T-helper 9 cell (primary cell): ENCODE measurements at places on chromosomes 12 and 14.

- DNase-seq, result no peak
Measured at GRCh38 chr12:31390991-31391390, 65.0 kb upstream of the SINHCAF start.

DNA sequence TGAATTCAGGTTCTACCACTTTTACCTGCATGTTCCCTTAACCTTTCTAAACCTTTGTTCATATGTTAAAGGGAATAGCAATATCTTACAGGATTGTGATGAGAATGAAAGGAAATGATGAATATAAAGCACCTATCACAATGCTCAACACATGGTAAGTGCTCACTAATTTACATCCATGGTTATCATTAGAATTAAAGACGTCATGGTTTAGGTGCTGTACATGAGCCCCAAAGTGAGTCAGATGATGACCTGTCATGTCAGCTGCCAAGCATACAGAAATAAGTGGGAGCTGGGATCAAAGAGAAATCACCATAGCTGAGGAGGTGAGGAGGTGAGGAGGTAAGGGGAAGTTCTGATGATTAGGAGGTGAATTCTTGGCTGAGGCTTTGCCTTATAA lies 135.9 kb upstream of the ATP2B1 start:
- DNase-seq, result no peak

DNA sequence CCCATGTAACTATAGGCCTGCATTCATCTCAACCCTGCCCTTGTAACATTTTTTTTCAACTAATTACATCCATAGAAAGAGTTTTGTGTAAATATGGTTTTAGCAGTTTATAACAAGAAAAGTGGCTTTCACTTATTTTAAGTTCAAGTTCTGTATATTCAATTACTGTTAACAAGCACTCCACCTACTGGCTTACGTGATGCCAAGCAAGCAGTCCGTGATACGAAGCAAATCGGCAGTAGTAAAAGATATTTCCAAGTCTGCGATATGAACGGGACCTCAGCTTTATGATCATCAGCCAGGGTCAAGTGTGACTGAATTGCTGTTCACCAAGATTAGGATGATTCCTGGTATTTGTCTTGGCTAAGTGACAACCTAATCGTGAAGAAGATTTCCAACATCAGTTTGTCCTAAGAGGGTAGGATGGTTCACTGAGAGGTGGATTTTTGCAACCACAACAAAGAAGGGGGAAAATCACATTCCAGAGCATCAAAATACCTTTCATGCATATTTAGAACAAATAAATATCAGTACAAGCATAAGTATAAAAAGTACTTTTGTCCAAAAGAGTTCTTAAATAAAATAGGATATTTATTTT lies 456.2 kb downstream of the FOXG1 start:
- DNase-seq, result no peak

DNA sequence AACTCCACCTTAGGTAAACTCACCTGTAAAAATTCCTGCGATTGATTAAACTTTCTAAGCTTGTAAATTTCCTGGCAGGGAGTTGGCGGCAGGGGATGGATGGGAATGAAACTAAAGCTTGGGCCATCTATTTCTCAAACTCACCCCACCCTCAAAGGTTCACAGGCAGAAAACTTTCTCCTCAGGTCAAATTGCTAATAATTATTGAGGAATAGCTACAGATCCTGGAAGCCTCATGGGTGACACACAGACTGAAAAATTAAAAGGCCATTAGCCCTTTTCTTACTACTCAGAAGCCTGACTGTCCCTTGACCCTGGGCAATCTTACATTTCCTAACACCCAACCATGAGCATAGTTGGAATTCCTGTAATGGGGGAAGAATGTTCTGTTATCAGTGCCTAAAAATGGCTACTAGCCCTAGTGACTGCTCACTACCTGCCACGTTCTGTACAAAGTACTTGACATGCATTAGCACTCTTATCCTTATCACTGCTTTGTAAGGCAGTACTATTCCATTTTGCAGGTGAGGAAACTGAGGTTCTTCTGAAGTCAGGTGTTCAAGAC lies 12.4 kb upstream of the SYNDIG1L start:
- no peak for DNase-seq

DNA sequence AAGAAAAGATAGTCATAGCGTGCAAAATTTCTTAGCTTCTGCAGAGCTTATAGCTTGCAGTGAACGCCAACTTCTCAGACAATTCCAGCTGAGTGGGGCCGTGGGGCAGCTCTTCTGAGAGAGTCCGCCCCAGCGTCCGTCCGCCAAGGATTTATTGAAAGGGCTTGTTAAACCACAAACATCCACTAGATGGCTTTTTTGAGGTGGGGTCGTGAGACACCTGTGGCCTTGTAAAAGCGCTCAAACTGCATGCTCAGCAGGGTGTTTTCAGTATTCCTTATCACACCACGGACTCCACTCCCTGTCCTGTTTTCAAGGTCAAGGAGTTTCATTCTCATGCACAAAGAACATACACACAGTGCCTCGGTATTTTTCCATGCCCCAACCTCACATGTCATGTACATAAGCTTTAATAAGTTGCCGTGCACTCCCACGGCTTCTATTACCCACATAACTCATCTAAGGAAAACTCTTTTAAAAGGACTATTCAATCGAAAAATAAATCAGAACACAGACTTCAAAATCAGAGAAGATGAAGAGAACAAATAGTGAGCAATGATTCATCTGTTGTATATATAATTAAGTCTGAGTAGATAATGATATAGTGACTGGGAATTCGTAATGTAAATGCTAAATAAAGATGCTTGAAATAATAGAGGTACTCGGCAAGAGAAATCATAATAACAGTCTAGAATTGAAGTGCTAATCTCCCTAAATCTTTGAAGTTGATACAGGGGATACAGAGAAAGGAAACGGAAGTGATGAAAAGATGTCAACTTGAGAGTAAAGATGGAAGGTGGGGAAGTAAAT lies 46.7 kb downstream of the WBP11 start:
- DNase-seq, result no peak

DNA sequence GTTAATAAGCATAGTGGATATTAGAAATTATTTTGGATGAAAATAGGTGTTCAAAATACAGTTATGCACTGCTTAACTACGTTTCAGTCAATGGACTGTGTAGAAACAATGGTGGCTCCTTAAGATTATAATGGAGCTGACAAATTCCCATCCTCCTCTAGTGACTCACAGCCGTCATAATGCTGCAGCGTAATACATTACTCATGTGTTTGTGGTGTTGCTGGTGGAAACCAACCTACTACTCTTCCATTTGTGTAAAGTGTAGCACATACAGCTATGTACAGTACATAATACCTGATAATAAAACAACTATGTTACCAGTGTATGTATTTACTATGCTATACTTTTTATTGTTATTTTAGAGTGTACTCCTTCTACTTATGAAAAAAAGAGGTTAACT lies 111.2 kb upstream of the TMCC3 start:
- no peak for DNase-seq

GRCh38 chr12:73902260-73902659 lies 635.4 kb upstream of the ATXN7L3B start:
- DNase-seq, result no peak

DNA sequence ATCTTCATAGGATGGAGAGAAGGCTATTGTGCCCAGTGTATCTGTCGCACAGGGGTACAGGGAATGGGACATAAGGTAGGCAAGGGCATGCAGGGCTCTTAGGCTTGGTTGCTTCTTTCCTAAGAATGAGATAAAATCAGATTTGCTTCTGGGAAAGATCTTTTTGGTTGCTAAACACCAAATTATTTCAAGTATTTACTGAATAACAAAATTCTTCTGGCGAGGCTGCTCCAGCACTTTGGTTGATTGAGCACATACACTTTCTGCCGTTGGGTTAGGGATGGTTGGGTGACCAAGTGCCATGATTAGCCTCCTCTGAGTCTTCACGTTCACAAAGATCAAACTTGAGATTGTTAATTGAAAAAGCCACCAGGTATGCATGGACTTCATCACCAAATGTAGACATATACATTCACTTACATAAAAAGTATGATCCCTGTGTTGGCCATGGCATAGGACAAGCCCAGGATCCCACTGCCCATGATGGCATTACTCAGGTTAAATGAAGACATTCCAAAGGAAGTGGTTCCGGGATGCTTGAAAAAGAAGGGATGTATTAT lies 38.2 kb downstream of the SLC38A4 start:
- no peak for DNase-seq
